ENCODE measurements at places on chromosomes 3 and 15.

DNA sequence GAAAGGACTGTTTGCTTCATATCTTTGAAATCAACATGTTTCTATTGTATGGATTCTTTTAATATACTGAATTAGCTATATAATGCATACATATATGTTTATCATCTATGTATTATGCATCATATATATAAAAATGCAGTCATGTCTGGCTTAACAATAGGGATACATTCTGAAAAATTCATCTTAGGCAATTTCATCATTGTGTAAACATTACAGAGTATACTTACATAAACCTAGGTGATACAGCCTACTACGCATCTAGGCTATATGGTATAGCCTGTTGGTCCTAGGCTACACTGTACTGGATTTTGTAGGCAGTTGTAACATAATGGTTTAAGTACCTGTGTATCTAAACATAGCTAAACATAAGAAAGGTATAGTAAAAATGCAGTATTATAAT, 21.7 kb downstream of the CHMP2B start:
- no peak for DNase-seq

GRCh38 chr15:81547521-81548132, 173.6 kb upstream of the TMC3 start:
- DNase-seq = no peak

GRCh38 chr3:53682807-53683206, 163.4 kb downstream of the CHDH start:
- no peak for DNase-seq

GRCh38 chr3:67605377-67605776, 49.0 kb downstream of the SUCLG2 start:
- no peak for DNase-seq

GRCh38 chr3:197847866-197848401, 56.9 kb downstream of the LRCH3 start:
- DNase-seq = peak; percentile 1

DNA sequence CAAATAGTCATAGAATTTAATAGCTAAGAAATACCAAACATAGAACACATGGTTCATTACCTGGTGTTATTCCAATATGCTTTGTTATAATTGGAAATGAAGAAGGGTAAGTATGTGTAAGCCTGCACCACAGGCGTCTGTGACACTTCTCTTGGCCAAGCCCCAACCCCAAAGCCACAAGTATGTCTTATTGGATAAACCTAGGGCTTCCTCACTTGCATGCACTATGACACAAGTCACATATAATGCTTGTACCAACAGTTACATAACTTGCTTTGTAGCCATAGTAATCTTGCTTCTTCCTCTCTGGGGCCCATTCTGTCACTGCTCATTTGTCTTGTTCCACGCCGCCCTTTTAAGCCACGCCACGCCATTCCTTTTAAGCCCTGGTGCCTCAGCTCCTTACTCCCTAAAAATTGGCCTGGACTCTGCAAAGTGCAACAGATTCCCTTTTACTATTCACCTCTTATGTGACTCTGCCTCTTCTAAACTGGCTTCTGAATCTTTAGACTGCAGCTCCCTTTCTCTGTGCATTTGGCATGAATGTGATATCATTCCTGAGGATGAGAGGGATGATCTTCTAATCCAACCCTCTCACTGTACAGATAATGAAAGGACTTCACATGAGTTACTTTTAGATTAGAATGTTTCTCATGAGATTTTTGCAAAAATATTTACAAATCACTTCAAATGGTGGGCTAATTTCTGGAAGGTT, 48.1 kb upstream of the EPHA3 start:
- no peak for DNase-seq

DNA sequence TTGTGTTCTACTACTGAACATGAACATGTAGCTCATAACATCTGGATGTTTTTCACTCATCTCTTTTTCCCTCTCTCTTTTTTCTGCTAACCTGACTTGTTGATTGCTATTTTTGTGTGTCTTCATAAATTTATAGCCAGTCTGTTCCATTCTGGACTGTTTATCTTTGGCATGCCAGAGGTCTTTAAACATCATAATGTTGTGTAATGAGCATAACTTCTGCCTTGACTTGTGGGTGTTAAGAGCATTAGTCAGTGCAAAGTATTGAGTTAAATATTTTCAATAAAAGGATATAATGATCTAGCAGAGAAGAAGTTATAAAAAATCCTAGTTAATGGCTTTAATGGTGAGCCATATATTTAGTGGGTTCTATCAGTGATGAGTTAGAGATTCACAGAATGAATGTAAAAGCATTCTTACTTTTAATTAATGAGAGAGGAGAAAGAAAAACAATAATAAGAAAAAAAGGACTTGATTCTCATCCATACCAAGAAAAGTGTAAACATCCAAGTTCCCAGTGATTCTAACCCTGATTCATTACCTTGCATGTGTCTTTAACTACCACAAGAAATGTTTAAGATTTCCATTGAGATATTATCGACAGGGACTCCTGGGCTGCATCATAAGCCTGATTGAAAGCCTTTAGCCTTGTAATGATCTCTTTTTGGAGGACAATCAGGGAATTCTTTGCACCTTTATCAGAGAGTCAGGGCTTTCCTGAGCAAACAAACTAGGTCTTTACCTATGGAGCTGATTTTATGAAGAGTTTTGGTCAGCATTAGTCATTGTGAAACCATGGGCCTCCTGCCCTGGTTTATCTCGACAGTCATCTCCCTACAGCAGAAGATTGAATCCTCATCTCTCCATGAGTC, 22.9 kb downstream of the MITF start:
- no peak for DNase-seq

DNA sequence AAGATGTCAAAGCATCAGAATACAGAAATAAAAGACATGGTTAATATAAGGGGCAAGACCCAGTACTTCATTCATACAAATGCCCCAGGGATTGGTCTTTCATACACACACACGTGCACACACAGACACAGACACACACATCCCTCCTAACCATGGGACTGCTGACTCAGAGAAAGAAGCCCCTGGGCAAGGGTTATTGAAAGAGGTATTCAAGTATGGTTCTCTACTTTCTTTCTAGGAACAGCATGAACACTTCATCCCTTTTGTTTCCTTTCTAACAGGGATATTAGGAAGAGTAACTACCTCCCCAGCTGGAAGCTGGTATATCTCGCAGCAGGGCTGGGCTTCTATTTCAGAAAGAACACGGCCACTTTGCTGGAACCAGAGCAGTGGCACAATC, 33.2 kb upstream of the ZFAND6 start:
- DNase-seq = no peak

DNA sequence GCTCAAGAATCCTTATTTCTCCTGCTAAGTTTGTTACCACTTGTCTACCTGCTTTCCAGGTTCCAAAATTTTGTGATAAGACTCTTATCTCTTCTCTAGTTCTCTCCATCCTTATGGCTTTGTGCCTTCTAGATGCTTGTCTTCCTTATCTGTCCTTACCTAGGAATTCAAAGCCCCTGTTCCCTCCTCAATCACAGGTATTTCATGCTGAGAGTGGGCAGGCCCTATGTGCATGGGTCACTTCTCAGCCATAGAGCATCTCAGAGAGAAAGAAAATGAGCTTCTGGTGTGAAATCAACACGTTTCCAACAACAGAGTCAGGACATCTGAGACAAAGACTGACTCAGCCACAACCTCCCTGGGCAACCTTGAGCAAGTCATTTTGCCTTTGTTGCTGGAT, 214.1 kb upstream of the TLE3 start:
- no peak for DNase-seq

Measured in activated T-cell treated with anti-CD3 and anti-CD28 coated beads for 24 hours (primary cell).